ENCODE measurements at places on chromosomes 6 and 20. TPM values are rescaled to one million over a fixed set of nuclear protein-coding genes. Genes with fewer than 3 reads are reported as not detected.

TNF gene
- not detected for total RNA-seq

EFCAB8 gene
- not detected for total RNA-seq

SLC35D3 gene
- 0.57 TPM for total RNA-seq

DZANK1 gene
- total RNA-seq: 9.6 TPM

QKI gene
- total RNA-seq: 176 TPM

MOXD1 gene
- 2.5 TPM for total RNA-seq

SPEF1 gene
- total RNA-seq: 0.22 TPM

SLC26A8 gene
- total RNA-seq: 0.09 TPM
